SK-MEL-5 (cell line): ENCODE measurements at places on chromosomes 12 and 14.

DNA sequence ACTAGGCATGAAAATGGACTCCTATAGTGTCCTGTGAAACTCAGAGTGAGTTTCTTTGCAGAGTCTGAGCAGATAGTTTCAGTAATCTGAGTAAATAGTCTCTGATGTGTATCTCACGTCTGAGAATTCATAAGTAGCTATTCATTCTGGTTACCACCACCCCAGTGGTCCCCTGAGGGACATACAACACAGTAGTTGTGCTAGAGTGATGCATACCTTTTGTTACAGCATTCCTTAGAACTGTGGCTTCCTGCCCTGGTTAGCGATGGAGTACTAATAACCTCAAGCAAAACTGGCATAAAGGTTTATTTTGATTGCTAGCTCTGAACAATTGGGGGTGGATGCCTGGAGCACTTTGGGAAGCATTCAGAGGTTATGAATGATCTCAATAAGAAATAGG is 114.7 kb downstream of the DAAM1 start:
- peak; percentile 35 for DNase-seq

GRCh38 chr14:77615361-77616132 is 890 bp downstream of the SPTLC2 start:
- DNase-seq = no peak

GRCh38 chr14:34190717-34191116 is 239.8 kb upstream of the EGLN3 start:
- no peak for DNase-seq

DNA sequence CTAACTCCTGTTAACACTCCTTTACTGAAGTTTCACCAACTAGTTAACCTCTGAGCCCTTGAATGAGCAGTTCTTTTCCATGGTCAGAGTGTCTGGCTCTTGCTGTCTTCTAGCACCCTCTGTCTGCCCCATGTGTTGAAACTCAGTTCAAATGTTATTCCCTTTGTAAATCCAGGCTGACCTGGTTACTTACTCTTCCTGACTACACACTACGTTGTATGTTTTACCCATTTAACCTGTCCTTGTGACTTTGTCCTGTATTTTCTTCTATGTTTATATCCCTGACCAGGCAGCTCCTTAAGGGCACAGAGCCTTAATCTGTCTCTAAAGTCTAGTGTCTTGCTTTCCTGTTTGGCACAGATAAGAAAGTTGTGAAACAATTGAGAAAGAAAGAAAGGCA is 389.0 kb upstream of the RPL10L start:
- peak; percentile 89 for DNase-seq

DNA sequence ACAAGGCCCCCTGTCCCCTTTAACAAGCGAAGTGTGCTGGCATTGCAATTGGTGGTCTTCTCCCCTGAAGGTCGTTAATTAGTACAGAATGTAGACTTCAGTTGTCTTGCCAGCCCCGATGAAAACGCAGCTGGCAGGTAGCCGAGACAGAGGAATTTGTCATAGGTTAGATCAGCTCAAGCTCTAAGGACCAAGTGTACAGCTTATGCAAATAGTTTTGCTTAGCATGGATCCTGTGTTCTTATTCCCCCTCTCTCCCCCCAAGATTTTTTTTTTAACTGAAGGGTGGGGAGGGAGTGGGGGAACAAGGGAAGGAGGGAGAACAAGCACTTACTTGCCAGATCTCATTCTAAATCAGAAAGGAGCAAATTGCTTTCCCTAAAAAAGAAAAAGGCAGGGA is 58.6 kb upstream of the PARP11 start:
- DNase-seq = no peak

DNA sequence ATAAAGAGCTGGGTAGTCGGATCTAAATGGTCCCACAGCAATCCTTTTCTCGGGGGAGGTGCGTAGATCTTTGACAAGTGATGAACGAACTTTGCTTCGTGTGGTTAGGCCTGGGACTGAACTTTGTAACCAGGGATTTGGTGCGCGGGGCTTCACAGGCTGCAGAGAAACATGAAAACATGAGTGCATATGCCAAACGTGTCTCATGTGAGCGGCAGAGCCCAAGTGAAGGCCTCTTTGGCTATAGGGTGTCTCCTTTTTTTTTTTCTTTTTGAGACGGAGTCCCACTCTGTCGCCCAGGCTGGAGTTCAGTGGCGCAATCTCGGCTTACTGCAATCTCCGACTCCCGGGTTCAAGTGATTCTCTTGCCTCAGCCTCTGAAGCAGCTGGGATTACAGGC is 12.0 kb upstream of the RIOX1 start:
- DNase-seq = no peak

- DNase-seq = no peak
These were observed 246.1 kb upstream of the CCDC196 start for GRCh38 chr14:66240105-66240504.

DNA sequence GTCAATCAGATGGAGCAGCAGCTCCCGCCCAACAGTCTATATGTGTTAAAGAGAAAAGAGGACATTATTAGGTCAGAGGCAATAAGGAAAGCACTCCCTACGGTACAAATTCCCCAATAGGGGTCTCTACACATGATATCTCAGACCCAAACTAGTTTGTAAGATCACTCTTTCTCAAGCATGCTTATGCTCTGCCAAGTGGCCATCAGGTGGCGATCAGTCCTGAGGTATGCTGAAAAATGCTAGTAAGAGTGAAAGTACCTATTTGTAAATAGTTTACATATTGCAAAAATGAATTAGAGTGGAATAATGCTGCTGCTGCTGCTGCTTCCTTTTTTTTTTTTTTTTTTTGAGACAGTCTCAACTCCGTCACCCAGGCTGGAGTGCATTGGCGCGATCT is 61.0 kb downstream of the CPM start:
- peak; percentile 57 for DNase-seq

DNA sequence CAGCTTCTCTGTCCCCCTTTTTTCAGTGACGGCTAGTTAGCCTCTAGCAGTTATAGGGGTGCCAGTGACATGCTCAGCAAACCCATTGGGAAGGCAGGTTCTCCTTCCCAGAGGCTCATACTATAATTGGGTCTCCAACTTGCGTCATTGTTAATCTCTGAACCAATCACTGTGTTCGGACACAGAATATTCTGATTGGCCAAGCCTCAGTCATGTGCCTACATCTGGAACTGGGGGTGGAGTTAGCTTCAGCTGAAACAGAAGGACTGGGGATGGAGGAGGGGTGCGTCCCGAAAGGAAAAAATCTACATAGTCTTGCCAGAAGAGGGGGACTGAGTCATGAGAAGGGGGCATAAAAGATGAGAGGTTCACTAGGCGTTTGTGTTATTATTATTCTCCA is 165.6 kb downstream of the SUDS3 start:
- peak; percentile 53 for DNase-seq

- no peak for DNase-seq
These were observed 1.6 kb downstream of the MLEC start for GRCh38 chr12:120688527-120689071.

DNA sequence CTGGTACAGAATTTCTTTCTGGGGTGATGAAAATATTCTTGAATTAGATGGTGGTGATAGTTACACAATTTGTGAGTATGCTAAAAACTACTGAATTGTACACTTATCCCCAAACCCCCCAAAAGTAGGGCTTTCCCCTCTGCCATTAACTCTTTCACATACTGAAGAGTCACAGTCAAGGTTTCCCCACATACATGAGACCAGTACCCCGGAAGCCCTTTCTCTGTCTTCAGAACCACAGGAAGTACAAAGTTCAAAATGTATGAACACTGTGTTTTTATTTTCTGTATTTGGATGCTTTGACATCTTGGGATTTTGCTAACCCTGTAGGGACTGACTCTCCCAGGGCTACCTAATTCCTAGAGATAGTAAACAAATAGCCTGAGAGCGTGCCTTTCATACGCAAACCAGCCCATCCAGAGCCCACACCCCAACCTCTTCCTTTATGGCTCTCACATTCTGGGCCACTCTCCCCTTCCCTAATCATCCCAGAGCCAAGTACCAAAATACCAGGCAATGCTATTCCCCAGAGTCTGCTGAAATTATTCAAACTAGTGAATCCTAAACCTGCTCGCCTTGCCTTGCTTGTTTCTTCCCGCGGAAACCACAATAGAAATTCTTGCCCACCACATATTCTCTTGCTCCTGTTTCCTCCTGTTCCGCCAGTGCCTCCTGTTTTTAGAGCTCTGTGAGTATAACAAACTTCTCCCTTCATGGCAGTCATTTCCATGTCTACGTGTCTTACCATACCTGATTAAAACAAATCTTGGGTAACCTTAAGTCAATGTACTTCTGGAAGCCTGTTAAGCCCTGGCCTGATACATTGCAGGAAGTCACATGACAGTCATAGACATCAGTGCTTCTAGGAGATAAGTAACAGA is 524.8 kb downstream of the FUT8 start:
- DNase-seq = no peak

GRCh38 chr14:52175982-52176502 is 91.5 kb upstream of the PTGDR start:
- no peak for DNase-seq

- DNase-seq = no peak
These were observed 10.6 kb upstream of the SPPL3 start for GRCh38 chr12:120914794-120915193.

GRCh38 chr14:74548881-74549280 is 55.3 kb downstream of the ISCA2 start:
- no peak for DNase-seq

DNA sequence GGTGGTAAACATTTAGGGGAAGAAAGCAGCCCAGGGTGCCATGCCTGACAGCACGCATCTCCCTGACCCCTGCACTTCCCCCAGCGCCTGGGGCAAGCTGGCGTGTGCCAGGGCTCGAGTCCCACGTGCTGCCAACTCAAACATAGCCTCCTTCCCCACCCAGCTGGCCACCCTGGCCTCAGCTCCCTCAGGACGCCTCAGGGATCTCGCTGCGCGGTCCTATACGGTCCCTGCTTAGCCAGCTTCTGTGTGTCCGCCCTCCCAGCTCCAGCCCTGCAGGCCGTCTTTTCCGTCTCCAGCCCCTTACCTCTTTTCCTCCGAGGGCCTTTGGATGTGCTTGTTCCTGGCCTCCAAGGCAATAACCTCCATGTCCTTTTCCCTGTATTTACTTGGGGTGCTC is 71.0 kb downstream of the TESC start:
- DNase-seq = no peak

DNA sequence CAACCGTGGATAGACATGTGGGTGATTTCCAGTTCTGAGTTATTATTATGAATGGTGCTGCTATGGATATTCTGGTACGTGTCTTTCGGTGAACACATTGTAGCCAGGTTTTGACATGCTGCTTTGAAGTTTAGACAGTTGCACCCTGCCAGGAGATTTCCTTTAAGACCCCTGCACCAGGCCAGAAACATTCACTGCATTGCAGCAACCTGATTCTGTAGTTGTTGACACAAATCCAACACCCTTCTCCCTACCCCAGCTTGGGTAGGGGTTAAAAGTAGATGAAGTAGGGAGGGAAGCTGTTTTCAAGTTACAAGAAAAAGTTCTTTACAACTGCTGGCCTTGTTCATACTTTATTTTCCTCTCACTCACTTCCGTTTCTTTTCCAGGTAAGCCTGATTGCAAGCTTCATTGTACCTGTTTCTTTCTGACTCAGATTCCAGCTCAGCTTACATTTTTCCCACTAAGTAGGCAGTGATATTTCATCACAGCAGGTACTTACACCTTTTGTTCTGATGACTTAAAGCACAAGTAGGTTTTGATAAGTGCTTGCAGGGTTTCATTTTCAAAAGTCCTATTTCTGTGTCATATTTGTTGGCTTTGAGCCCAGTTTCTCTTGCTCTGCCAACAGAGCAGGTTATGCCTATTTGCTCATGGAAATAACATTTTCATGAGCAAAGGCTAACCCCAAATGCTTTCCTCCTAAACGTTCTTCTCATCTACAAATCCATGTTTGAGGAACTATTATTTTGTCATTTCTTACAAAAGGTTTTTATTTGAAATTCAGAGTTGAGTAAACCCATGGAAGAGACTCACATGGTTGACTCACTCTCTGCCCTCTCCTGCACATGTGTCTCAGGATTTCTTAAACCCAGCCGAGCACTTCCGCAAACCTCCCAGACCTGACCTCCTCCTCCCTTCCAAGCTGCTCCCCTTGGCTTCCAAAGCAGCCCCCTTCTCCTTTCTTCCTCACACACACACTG is 12.1 kb upstream of the LTA4H start:
- DNase-seq = no peak

GRCh38 chr12:113802966-113803758 is 163.0 kb downstream of the RBM19 start:
- DNase-seq = no peak

DNA sequence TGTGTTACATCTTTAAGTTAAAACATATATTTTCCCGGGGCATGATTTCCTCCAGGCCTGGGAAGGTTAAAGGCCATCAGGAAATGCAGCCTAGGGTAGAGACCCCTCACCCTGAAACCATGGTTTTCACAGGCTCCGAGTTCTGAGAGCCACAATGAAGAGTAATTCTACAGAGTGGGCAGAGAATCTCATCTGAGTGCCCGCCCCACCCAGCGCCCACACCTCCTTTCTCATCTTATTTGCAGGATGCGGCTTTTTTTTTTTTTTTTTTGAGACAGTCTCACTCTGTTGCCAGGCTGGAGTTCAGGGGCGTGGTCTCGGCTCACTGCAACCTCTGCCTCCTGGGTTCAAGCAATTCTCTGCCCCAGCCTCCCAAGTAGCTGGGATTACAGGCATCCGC is 170.7 kb downstream of the FOXN3 start:
- DNase-seq = no peak

DNA sequence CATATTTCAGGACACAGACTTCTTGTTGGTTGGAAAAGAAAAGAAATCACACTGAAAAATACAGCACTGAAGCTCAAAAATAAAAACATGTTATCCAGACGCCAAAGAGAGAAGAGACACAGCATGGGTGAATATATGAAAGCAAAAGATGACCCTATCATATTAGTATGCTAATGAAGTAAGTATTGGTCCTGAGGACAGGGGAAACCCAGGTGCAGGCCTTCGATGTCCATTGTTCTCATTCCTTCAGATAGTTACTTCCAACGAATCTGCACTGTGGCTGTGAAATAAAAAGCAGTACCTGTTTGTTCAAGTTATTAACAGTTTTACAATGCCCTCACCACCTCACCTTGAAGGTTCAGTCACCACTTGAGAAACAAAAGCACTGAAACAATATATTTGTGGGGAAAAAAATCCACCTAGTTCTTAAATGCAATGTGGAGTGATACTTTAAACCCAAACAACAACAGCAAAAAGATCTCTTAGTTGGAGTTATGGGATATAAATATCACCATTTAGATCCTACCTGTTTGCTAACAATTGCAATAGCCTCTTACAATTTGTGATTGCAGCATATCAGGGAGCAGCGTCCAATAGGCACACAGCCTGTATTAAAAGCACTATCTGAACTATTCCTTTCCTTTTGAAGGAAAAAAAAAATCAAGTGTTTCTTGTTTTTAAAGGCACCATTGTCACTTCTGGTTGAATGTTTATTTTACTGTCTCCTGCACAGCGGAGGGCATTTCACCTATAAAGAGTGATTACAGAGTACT is 188.1 kb downstream of the BCAT1 start:
- no peak for DNase-seq

- DNase-seq = no peak
These were observed 142.0 kb downstream of the ETNK1 start for GRCh38 chr12:22766911-22767420.

DNA sequence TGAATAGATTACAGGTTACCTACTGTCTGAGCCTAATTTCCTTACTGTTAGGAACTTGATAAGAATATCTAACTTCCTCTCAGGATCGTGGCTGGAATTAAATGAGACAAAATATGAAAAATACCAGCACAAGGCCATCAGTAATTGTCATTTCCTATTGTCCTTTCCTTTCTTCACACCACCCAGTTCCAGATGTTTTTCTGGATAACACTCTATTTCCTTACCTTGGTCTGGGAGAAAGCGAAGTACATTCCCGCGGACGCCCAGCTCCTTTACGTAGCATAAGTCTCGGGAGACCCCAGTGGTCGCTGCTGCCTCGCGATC is 376 bp downstream of the GDF3 start:
- no peak for DNase-seq

- no peak for DNase-seq
These were observed 6.3 kb upstream of the TMEM179 start for GRCh38 chr14:104610749-104611310.
